ENCODE measurements at places on chromosomes 16 and 17.

- no peak for DNase-seq
Measured at GRCh38 chr17:43399839-43400328, 1.1 kb downstream of the ARL4D start.

GRCh38 chr17:46071796-46072195, 72.7 kb downstream of the STH start:
- DNase-seq = no peak

GRCh38 chr17:2241823-2242222, 61.8 kb downstream of the SMG6 start:
- no peak for DNase-seq

GRCh38 chr16:58048494-58049231, 23.1 kb downstream of the MMP15 start:
- DNase-seq = no peak

- DNase-seq = peak; percentile 4
Measured at GRCh38 chr17:55265311-55266021, 706 bp downstream of the HLF start.

DNA sequence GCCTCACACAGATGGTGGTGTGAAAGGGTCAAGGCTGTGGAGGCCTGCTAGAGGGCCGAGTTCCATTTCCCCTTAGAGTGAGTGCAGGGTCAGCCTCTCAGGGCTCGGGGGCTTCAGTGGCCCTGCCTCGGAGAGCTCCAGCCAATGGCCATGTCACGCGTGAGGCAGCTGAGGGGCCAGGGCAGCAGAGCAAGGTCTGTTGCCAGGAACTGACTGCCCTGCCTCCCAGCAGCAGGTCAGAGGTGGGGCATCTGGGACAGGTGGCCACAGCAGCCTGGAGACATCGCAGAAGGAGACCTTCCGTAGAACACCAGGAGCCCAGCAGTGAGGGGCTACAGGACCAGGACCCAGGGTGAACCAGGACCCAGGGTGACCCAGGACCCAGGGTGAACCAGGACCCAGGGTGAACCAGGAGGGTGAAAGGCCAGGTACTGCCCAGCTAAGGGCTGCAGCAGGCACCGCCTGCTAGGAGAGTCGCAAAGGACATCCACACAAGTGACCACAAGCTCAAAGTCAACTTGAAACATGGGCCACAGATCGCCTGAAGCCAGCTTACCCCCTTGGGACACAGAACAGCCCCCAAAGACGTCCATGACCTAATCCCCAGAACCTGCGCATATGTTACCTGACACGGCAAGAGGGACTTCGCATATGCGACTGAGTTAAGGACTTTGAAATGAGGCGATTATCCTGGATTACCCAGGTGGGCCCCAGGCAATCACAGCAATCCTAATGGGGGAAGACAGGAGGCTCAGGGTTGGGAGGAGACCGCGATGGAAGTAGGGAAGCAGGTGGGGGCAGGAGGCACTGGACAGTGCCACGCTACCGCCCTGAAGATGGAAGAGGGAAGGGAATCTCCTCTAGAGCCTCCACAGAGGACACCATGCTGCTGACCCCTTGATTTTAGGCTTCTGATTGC, 4.8 kb upstream of the MEAK7 start:
- no peak for DNase-seq

DNA sequence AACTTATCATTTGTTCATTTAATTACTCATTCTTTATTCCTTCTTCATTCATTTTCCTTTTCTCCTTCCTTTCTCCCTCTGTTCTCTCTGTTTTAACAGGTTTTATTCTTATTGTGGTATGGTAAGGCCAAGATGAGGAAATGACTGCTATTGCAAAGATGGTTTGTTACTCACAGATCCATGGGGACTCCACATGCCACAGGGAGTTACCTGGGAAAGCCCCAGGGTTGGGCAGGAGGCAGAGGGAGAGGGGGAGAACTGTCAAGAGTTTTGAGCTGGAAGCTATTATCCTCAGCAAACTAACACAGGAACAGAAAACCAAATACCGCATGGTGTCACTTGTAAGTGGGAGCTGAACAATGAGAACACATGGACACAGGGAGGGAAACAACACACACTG, 453.3 kb downstream of the WWOX start:
- no peak for DNase-seq
